ENCODE measurements at places on chromosomes 7 and 10.

- no peak for DNase-seq
Measured at GRCh38 chr7:57245206-57245605, 113.0 kb upstream of the ZNF479 start.

DNA sequence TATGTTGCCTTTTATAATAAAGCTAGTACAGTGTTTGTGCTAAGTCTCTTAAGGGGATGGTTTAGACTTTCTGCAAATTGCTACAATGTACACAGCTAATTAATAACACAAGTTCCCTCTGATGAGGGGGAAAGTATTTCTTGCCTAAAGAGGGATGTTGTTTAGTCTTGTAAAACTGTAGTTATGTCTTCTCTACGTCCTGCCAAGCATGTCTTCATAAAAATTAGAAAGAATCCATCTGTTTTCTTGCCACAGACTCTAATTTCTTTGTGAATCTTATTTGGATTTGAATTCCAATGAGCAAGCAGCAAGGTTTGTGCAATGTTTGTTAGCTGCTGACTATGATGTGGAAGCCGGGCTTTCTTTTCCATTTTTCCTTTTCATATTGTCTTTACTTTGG, 28.2 kb downstream of the ADARB2 start:
- DNase-seq, result no peak

DNA sequence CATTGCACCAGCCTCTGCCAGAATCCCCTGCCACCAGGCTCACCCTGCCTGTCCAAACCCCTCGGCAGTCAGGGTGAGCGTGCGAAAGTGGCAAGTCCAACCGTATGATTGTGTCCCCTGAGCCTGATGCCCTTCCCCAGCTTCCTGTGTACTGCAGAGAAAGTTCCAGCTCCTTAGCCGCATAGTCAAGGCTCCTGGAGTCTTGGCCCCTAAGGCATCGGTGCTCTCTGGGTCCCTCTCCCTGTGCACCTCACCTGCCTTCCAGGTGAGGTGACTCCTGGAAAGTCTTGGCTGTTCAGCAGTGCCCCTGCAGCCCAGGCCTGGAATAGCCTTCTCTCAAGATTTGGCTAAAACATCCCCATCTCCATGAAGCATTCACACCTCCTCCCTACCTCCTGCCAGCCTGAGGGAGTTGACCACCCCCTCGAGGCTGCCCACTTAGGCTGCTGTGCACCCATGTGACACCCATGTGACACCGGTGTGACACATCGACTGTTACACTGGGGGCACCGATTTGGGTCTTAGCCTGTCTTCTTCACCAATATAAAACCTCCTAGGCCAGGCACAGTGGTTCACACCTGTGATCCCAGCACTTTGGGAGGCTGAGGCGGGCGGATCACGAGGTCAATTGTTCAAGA, 56.1 kb upstream of the ELN start:
- DNase-seq, result no peak

GRCh38 chr10:55550236-55550635, 749.2 kb upstream of the PCDH15 start:
- DNase-seq, result peak; percentile 21

GRCh38 chr10:62590306-62590705, 214.2 kb upstream of the ADO start:
- no peak for DNase-seq

DNA sequence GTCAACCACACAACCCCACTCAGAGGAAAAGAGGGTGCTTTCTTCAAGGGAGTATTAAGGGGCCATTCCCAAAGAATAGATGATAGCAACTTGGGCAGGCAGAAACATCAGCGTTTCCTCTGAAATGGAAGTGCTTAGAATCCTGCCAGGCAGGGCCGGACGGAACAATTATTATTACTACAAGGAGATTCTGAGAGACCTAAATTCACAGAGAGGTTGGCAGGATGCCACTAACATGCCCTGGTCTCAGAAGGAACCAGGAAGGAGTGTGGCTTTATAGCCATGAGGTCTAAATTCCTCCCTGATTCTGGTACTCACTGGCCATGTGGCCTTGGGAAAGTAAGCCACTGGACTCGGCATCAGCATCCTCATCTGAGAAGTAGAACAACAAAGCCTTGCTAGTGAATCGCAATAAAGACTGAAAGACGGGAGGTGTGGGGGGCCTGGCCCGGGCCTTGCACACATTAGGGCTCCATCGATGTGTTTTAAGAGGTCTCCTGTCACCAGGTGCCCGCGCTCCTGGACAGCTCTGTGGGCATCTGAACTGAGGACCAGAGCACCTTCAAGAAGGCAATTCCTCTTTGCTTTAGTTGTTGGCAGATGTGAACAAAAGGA, 131.5 kb downstream of the OAT start:
- no peak for DNase-seq

DNA sequence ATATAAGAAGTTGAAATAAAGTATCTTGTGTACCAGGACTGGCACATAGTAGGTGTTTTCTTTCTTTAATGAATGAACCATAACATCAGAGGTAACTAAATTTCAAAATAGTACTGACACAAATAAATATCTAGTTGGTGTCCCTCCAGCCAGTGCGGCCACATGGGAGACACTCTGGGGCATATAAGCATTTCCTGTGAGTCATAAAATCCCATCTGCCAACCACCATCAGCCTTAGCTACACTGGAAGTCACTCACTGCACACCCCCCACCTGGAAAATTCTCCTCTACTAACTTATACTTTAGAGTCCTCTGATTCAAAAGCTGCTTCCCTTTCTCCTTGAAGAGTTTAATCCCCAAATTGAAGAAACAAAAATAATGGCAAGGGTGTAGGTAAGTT, 32.5 kb downstream of the DYDC1 start:
- peak; percentile 49 for DNase-seq

- DNase-seq, result peak; percentile 76
Measured at GRCh38 chr10:102117391-102118159, 2.6 kb downstream of the LDB1 start.

DNA sequence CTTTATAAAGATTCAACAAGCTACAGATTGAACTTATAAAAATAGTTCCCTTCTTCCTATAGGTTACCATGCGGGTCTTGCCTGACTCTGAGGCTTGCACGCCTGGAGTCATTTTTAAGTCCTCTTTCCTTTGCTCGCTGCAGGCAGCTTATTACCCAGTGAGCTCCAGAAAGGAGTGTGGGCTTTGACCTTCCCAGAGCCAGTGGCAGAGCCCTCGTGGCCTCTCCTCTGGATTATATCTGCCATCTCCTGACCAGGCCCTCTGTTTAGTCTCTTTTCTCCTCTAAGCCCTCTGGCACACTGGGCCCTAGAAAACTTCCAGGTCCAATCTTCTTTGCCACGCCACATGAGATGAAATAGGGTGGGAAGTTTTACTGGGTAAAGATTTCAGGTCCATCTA, 39.9 kb upstream of the EZH2 start:
- no peak for DNase-seq

- DNase-seq, result no peak
Measured at GRCh38 chr7:27361522-27361921, 118.9 kb downstream of the EVX1 start.

GRCh38 chr10:124354411-124355382, 64.0 kb downstream of the OAT start:
- DNase-seq, result peak; percentile 67

DNA sequence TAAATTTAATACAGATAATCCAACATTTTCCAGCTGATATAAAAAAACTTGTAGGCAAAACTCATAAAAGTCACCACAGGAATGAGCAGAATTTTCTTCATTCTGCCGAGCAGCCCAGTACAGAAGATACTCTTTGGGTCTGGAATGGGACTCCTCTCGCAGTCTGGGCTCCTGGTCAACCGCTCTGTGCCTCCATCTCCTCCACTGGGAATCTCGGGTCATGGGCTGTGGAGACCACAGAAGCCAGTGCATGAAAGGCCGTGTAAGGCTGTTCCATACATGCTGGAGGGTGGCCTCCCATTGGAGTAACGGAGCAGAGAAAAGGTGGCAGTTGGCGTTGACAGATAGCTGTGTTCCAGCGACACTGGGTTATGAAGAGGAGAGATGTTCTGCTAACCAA, 616.4 kb upstream of the MGMT start:
- DNase-seq, result no peak

DNA sequence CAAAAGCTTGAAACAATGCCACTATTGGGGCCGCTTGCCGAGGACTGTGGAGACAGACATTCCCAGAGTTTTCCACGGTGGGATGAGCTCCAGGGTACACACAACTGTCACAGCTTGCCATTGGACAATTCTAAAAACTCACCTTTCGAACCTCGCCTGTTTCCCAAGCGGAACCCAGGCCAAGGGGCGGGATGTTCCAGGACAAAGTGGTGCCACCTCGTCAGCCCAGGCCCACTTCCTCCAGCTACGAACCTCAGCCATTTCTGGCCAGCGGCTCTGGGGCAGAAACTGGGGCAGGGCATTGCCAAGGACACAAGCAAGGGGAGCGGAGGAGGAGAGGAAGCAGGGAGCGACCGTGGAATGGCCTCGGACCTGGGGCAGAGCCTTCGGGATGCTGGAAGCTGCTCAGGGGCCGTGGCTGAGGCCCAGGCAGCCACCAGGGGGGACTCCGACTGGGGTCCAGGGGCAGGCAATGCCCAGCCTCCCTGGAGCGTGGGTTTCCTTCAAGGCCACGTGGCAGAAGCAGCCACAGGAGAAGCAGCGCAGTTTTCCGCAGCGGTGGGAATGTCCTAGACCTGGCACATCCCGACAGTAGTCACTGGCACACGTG, 44.7 kb upstream of the INSIG1 start:
- DNase-seq, result no peak

GRCh38 chr10:73244866-73245477, 2.1 kb downstream of the DNAJC9 start:
- DNase-seq, result peak; percentile 12

- peak; percentile 82 for DNase-seq
Measured at GRCh38 chr7:27921081-27921836, 181.3 kb downstream of the TAX1BP1 start.

DNA sequence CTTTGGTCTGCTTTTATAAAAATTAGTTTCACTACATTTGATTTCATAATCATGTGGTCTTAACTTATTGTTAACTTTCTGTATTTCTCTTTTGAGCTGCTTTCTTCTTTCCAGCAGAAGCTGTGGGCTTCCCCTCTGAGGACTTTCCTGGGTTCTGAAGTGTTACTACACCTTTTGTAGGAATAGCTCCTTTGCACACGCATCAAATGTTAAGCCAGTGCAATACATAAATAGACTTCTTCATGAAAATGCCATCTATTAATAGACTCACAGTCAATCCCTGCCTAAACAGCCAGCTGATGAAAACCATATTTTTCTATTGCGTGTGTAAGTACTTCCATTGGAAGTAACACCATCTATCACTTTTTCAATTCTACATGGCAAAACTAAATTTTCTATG, 1.5 kb downstream of the ABCB4 start:
- DNase-seq, result peak; percentile 20

DNA sequence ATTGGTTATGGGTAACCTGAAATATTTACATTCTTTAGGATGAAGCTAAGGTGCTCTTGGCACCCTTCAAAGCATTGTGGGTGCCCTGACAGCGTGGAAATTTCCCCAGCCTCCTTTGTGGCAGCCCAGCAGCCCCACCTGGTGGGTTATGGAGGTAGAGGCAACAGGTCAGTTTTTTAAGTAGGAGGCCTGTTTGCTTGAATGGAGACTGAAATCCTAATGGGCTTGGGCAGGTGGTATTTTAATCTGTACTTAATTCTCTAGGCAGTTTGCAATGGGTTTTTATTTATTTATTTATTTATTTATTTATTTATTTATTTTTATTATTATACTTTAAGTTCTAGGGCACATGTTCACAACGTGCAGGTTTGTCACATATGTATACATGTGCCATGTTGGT, 139.4 kb downstream of the EPC1 start:
- DNase-seq, result peak; percentile 73

DNA sequence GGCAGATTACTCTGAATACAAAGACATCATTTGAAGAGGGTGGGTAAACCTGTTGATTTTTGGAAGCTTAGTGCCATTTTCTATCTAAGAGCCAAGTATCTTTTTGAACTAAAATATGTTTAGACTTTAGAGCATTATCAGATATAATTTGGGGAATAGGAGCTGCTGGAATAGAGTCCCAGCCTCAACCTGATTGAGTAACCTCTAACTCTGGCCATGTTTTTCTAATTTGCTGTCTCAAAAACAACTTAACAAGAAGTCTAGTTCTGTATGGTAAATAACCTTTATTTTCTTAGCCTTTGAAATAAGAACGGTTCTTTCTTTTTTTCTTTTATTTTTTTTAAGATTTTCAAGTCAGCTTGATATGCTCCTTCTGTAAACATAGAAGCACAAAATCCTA, 224.5 kb downstream of the DYNC1I1 start:
- DNase-seq, result no peak

DNA sequence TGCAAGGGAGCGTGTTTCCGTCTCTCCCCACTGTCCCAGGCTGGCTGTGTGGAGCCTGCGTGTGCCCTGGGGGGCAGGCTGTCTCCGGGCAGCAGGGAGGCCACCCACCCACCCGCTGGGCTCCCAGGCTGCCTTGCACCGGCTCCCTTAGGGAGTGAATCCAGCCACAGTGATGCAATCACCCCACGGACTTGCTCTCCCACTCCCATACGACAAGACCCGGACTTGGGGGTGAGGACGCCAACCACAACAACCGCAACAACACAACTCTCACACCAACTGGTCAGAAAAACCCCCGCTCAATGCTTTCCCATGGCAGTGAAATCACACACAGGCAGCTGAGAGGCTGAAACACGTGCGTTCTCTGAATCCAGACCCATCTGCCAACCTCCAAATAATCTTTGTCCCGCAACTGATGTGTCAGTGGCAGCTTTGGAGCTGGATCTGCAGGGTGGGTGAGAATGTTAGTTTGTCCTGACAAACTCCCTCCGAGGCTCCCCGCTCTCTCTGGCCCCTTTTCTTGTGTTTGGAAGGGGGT, 62.7 kb upstream of the DDC start:
- DNase-seq, result no peak

GRCh38 chr10:89520706-89521105, 14.7 kb downstream of the SLC16A12 start:
- DNase-seq, result no peak

GRCh38 chr10:126409821-126410220, 21.5 kb upstream of the ADAM12 start:
- no peak for DNase-seq

- no peak for DNase-seq
Measured at GRCh38 chr10:35210961-35211360, 84.3 kb downstream of the CREM start.

DNA sequence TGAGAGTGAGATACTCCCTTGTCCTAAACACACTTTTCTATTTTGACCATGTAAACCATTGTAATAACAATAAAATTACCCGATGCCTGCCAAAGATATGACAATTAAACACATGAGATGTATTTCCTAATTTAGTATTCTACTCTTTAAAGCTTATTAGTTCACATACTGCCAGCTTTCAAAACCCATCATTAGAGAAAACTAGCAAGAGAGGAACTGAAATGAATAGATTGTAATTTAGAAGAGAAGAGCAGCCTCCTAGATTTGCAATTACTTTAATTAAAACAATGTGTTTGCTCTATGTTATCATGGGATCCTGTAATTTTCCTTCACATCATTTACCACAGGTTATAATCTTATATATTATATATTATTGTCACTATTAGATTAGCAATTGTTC, 428.2 kb downstream of the THSD7A start:
- no peak for DNase-seq

Data from GM23248 (cell line).